Esophagus squamous epithelium (tissue), 5 donors: ENCODE measurements at places on chromosomes 7 and 10.

DNA sequence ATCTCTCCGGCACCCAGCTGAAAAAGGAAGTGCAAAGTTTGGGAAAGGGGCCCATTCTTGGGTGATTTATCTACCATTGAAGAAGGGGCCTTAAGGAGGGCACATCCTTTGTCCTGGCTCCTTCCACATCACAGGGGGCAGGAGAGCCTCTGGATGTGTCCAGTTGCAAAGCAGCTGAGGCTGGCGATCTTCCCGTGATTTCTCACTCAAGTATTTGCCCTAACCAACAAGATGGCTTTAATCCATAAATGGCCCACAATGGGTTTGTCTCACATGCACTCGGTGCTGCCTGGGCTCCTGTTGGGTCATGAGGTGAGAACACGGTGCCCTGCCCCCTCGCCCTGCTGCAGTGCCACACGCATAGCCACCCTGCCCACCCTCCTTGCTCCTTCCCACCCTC lies 14.2 kb upstream of the FRMPD2 start:
- no peak for DNase-seq

DNA sequence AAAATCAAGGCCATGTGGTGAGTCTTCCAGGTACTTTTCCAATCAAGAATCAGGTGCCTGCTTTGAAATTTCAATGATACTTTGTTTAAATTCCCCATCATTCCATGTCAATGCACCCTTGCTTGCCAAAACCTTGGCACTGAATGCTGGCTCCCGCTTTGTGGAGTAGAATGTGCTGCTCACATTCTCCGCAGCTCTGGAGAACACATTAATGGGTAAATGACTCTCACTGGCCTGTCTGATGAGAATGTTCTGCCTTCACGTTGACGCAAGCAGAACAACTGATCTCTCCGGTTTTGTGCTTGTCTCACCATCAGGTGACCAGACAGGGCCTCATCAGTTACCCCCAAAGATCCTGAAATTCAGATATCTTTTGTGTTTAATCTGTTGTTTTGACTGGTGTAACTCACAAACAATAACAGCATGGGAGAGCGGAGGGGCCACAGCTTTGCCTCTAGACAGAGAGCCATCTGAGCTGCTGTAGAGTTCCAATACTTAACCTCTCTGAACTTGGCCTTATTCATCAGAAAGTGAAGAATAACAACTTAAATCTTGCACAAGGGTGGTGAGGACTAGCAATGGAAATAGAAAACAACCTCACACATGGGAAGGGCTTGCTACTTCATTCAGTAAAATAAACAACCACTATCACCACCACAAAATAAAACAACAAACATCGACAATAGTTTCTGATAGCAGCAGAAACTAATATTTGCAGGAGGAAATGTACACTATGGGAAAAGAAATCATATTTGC lies 276.9 kb upstream of the IGFBP3 start:
- DNase-seq = no peak

- DNase-seq = no peak
Measured at GRCh38 chr10:128058750-128059134, 67.5 kb downstream of the MKI67 start.

- no peak for DNase-seq
Measured at GRCh38 chr10:46297406-46298204, 10.8 kb downstream of the ANTXRL start.

DNA sequence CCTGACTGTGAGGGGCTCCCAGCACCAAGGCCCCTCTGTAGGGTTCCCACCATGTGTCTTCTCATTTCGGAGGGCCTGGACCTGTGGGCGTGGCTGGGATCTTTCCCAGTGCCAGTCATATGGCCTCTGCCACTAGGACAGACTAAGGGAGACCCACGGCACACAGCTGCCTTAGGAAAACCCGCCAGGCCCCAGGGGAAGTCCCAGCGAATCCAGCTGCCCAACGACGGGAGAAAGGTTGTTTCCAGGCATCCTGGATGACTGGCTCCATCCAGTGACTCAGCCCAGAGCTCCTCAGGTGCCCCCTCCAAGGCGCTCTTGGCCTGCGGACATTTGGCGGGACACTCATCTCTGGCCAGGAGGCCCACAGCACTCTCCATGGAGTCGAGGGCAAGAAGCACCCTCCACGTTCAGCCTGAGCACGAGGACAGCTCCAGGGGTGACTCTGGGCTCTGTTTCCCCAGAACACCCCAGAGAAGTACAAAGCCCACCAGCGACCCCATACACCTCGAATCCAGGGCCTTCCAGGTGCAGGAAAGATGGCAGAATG lies 39.9 kb downstream of the PWWP2B start:
- DNase-seq = no peak
